ENCODE measurements at places on chromosomes 1 and 21.
A peak's percentile ranks its signal among the peaks of the same experiment; 100 is the strongest.

- DNase-seq: no peak
Observed at GRCh38 chr1:209800984-209801834, 4.7 kb downstream of the IRF6 start.

GRCh38 chr1:67162954-67163353 is 3.3 kb upstream of the IL23R start:
- DNase-seq: no peak

GRCh38 chr21:34882719-34883131 is 166.4 kb downstream of the RUNX1 start:
- DNase-seq: no peak

GRCh38 chr21:36330904-36331303 is 10.9 kb downstream of the MORC3 start:
- peak; percentile 9 for DNase-seq

DNA sequence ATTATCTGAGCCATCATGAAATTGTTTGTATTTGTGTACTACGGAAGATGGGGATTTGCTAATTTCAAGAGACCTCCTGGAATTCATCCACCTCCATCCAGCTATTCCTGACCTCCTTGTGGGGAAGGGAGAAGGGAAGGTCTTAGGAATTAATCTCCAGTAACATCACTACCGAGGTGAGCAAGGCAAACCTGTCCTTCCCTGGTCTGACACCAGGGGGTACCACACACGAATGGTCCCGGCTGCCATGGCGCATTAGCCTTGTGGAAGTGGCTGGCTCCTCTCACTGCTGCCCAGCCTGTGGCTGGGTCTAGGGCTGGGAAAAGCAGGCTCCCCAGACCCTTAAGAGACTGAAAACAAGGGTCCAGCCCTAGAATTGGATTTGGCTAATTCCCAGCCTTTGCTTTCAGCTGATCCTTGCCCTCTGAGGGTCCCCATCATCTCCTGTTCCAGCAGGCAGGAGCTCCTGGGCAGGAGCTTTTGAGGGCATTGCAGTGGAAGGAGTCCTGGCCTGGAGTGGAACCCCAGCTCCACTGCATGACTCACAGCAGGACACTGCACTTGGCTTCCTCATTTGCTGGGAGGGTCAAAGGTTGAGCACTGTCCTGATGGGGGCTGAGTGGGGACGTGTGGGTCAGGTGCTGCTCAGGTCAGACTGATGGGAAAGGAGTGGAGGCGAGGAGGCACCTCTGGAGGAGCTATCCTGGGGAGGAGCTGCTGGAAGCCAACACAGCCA is 34.8 kb downstream of the RIMS3 start:
- no peak for DNase-seq

DNA sequence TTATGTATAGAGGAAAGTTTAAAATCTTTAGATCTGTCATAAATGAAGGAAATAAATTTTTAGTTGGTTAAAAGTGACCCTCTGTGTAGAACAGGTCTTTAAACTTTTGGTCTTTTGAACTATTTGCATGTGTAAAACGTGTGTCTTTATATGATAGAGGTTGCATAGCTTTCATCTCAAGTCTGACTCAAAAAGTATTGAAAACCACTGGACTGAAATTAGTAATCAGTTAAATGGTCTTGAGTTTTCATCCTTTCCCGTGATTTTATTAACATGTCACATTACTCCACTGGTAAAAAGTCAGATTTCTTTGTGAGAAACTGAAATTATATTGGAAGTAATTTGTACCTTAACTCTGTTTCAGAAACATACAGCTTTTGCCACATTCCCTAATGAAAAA is 1.8 kb downstream of the RNPC3 start:
- DNase-seq: no peak

DNA sequence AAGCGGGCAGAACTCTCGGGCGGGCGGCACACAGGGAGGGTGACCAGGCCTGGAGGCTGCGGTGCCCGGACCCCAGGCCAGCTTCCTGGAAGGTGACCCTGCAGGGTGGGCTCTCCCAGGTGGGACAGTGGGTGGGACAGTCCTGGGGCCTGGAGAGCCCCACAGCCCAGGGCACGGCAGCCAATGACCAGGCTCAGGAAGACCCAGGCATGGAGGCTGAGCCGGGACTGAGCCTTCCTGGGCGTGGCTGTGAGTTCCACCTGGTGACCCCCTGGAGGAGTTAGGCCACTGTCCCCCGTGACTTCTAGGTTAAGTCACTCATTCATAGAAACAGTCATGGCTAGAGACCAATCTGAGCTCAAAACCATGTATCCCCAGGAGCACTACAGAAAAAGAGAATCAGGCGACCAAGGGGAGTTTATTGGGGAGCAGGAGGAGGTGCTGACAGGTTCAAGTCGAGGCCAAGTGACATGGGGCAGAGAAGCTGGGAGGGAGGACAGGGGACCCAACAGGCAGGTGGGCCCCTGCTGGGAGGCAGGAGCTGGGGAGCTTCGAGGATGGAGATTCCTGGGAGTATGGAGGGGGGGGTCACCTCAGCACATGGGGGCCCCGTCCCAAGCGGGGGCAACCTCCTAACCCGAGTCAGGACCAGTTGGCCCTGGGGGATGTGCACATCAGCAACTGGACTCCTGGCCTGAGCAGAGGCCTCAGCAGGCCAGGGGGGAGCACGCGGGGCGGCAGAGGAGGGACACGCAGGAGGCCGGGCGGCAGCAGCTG is 1.2 kb downstream of the KRTAP10-5 start:
- no peak for DNase-seq

DNA sequence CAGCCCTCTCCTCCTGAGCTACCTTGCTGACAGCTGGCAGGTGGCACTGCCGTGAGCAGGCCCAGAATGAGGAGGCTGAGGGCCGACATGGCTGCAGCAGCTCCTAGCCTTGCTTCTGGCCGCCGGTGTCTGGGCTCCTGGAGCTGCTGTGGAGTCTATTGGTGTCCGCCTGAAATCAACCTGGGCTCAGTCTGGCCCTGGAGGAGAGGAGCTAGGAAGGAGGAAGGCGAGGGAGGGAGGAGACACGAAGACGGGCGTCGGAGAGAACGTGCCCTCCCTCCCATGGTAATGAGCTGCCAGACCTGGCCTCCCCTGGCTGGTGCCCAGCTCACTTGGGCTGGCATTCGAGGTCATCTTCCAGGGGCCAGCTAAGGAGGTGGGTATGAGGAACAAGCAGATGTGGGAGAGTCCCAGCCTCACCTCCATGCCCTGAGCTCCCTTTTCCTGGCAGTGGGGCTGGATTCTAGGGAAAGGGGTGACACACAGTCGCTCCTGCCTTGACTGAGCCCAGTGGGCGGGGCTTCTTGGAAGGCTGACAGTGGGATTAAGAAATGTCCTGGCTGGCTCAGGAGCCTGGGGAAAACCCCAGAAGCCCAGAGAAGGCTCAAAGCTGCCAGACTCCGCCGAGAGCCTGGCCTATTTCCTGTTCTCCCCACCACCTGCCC is at the start of gene PDZK1IP1:
PDZK1IP1 (minus strand) TSS at position 193 of the 665 bp plus-strand sequence; CDS start at position 89, 104 bp downstream.
- no peak for DNase-seq

GRCh38 chr1:235865565-235866204 is 1.0 kb downstream of the LYST start:
- no peak for DNase-seq

DNA sequence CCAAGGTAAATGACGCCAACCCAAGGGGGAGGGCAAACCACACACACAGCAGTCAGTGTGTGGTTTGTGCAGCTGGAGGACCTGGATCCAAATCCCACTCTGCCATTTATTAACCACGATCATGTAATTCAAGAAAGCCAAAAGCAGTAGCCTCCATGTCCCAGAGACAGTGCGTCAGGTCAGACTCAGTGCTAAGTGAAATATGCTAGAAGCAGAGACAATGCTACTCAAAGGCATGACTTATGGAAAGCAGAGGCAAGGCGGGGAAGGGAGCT is 13.6 kb downstream of the TTC39A start:
- DNase-seq: no peak

GRCh38 chr1:92483610-92484471 is 2.9 kb downstream of the GFI1 start:
- DNase-seq: peak; percentile 31

- no peak for DNase-seq
Observed at GRCh38 chr1:234869182-234870019, 259.2 kb downstream of the TOMM20 start.

GRCh38 chr1:96234299-96234698 is 487.3 kb upstream of the PTBP2 start:
- DNase-seq: no peak

DNA sequence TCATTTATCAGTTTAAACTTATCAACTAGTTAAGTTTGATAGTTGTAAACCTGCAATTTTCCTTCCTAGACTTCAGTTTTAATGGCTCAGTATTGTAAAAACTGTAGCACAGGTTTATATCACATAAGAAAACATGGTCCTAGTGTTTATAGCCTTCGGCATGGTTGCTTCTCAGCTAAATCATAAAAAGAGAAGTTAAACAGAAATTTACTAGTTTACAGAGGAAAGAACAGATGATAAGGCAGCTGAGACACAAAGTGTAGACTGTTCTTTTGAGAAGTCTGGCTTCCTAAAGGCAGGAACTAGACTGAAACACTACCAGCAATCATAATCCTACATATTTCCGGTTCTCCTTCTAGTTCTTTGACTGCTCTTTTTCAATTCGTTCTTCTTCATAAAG is 39.8 kb downstream of the WNT2B start:
- no peak for DNase-seq

GRCh38 chr1:163439471-163439870 is 117.7 kb downstream of the NUF2 start:
- DNase-seq: no peak

DNA sequence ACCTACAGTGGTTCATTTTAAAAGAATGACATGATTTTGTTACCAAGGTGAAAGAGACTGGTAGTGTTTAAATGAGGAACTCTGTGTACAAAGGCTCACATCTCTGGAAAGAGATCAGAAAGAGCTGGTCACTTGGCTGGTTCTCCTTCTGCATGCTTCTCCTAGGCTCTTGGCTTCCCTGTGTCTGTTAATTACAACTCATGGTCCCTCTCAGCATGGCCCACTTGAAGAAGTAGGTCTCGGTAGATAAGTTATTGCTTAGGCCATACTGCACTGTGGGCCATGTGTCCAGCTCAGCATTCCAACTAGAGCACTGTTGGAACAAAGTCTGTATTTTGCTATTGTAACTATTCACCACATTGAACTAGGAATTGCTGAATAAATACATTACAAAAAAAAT is 91.1 kb downstream of the KIAA0319L start:
- no peak for DNase-seq

DNA sequence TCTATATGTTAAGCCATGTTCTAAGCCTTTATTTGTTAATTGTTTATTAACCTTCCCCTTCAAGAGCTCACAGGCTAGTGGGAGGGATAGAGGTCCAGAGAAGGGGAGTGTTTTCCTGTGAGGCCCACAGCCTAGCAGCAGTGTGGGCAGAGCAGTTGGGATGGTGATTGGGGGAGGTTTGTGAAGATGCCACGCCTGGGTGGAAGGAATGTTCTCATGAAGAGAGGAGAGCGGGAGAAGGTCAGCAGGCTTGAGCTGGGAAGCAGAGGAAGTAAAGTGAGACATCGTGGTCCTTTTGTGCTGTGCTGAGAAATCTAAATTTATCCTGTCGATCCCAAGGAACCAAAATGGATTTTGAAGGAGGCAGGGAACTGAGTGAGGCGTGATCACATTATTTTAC is 42.6 kb downstream of the TRAPPC10 start:
- no peak for DNase-seq

DNA sequence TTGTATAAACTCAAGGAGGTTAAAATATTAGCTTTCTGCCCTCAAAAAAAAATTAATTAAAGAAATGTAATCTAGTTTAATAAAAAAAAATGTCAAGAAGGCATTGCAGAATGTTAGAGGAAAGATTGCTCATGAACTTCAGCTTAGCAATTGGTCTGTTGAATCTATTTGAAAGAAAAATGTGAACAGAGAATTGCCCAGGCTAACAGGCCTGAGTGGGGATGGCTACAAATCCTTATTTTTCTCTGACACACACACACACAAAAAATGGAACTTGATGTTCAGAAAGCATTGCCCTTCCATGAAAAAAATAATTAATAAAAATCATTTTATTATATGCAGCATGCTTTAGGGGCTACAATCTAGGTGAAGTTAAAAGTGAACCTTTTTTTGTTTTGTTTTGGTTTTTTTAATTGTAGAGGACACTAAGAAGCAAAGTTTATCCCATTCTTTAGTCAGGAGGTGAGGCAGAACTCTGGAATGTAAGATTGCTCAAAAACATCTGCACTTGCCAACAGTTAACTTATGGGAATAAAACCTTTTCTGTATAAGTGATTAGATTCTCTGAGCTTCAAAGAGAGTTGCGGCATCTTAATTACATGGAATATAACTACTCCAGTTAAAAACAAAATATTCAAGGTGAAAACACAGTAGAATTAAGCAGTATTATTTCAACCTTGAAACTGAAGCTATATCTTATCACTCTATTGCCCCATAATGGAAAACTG is 658.5 kb upstream of the ADGRL2 start:
- DNase-seq: no peak

DNA sequence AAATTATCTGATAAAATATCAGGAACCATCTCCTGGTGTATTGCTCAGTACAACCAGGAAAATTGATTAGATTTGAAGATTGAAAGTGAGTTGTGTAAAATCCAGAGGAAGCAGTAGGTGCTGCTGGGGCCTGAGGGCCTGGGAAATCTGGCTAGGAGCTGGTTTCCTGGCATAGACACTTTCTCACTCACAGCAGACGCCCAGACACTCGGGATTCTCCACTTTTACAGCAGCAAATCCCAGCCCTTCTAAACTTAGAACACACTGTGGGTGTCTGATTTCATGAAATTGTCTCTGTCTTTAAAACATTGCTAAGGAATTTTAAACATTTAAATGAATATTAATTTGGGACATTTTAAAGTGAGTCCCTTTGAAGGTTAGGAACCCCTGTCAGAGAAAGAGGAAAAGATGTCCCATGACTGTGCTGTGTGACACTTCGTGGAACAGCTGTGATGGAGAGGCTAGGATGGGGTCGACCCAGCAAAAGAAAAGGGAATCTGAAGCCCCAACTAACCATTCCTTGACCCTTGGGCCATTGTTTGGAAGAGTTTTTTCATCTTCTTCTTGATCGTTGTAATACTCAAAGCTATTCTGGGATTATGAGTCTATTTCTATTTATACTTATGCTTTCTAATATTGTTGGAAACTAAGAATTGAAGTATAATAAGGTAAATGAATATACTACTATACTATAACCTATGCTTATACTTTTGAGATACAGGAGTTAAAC is 49.0 kb upstream of the VAMP3 start:
- no peak for DNase-seq

DNA sequence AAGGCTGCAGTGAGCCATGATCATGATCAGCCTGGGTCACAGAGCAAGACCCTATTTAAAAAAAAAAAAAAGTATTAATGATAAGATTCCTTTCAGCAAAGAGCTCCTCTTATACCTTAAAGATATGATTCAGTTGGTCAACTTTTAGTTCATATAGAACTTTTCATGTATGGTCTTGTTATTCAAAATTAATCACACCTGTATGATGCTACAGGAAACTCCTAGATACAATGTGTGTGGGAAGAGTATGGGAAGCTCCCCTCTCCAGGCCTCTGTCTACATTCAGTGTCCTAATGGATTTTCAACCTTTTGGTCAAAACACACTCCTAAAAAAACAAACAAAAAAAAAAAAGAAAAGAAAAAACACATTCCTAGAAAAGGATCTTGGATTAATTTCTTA is 17.1 kb downstream of the MR1 start:
- DNase-seq: no peak

Data from stimulated activated CD8-positive, alpha-beta memory T cell treated with anti-CD3 and anti-CD28 coated beads, Interleukin-4, amount 100 ng/mL, for 1 hour (primary cell).